ENCODE measurements at places on chromosomes 12 and 14. TPM values are rescaled to one million over a fixed set of nuclear protein-coding genes. Genes with fewer than 3 reads are reported as not detected.

Gene PZP
- total RNA-seq, result not detected

Gene CLEC6A
- not detected for total RNA-seq

- no peaks in the 10 kb centered on the region for H3K36me3 ChIP-seq
- no peak overlapping the region for H3K27ac ChIP-seq
- H3K27me3 ChIP-seq, result no peaks in the 10 kb centered on the region
- no peak for DNase-seq
- H3K4me3 ChIP-seq, result no peak overlapping the region
- no peaks in the 10 kb centered on the region for H3K4me1 ChIP-seq
Measured at GRCh38 chr12:60391051-60391450, 795.2 kb downstream of the SLC16A7 start.

- peak overlapping the region; percentile 99 for H3K27ac ChIP-seq
- H3K27me3 ChIP-seq, result no peaks in the 10 kb centered on the region
- H3K4me1 ChIP-seq, result peaks cover 28% of the 10 kb centered on the region
- peak; percentile 81 for DNase-seq
Measured at GRCh38 chr12:25051656-25052195, 102.8 kb upstream of the BCAT1 start.

DNA sequence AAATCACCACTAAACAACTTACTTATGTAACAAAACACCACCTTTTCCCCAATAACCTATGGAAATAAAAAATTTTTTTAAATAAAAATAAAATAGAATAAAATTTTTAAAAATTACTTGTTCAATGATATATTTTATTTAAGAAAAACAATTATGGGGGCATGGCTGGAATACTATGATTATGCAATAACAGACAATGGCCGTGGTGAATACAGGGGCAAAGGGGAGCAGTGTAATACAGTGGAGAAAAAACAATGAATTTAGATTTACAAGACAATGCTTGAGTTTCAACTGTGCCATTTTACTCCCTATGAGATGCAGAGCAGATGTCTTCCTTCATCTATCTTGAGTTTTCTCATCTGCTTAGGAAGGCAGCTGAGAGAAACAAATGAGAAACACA is 72.9 kb downstream of the BLTP3B start:
- no peaks in the 10 kb centered on the region for H3K27me3 ChIP-seq
- no peak for DNase-seq
- no peak overlapping the region for H3K27ac ChIP-seq
- peaks cover 57% of the 10 kb centered on the region for H3K36me3 ChIP-seq

DNA sequence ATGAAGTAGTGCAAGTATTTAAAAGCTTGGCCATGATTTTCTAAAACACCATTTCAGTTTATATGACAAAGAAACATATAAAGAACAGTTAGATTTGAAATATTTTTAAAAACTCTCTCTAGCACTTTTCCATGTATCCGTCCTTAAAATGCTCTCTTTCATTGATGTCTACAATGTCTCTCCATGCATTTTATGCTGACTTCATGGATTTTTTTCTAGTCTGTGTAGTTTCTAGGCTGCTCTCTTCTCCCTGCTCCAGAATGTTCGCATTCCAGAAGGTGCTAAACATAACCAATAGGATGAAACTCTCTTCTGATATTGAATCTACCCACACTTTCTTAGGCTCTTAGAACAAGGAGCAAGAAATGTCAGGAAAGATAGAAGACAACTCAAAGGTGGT is 124.8 kb downstream of the PLCZ1 start:
- no peak for DNase-seq
- H3K27me3 ChIP-seq, result no peaks in the 10 kb centered on the region
- H3K36me3 ChIP-seq, result no peaks in the 10 kb centered on the region
- no peak overlapping the region for H3K27ac ChIP-seq
- H3K4me1 ChIP-seq, result no peaks in the 10 kb centered on the region

- no peaks in the 10 kb centered on the region for H3K4me1 ChIP-seq
- no peaks in the 10 kb centered on the region for H3K36me3 ChIP-seq
- no peak for DNase-seq
Measured at GRCh38 chr12:85794531-85794930, 41.7 kb downstream of the RASSF9 start.

Data from activated naive CD4-positive, alpha-beta T cell treated with anti-CD3 and anti-CD28 coated beads for 36 hours (primary cell).